ENCODE measurements at places on chromosomes 1 and 21.
A peak's percentile ranks its signal among the peaks of the same experiment; 100 is the strongest.

DNA sequence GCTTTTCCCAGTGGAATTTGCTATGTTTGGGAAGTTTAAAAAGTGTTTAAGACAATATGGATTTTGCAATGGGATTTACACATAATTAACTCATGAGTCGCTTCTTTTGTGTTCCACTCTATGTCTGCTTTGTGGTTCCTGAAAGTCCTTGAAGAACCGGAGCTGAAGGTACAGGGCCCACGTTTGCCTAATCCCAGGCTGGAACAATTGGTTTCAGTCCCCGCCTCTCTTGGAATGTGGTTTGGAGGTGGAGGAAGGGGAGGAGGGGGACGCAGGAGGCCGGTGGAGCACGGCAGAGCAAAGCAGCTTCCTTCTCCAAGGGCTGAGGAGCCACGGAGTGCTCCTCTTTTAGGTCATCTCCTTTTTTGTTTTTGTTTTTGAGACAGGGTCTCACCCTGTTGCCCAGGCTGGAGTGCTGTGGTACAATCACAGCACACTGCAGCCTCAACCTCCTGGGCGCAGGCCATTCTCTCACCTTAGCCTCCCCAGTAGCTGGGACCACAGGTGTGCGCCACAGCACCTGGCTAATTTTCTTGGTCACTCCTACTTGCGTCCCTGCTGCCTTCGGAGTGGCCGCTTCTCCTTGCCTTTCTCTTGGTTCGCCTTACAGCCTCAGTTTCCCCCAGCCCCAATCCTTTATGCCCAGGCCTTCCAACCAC lies 129.5 kb upstream of the ERRFI1 start:
- DNase-seq = no peak

- DNase-seq = no peak
Measured at GRCh38 chr1:197904126-197904787, 1.8 kb downstream of the C1orf53 start.

GRCh38 chr1:108758796-108759195 lies 12.3 kb downstream of the STXBP3 start:
- no peak for DNase-seq

DNA sequence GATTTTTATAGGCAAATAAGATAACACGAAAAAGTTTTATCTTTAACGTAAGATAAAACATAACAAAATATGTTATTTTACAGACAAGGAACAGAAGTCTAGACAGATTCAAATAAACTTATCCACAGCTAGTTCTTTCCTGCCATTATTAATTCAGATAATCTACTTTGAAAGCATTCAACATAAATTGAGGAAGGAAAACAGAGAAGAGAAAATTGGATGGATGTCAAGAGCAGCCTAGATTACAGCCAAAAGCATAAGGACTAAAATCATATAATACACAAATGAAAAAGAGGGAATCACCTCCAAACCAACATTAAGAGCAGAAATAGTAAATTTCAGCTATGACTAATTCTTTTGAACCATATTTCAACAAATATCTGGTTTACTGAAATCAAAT lies 15.5 kb downstream of the TRIM33 start:
- DNase-seq = no peak

DNA sequence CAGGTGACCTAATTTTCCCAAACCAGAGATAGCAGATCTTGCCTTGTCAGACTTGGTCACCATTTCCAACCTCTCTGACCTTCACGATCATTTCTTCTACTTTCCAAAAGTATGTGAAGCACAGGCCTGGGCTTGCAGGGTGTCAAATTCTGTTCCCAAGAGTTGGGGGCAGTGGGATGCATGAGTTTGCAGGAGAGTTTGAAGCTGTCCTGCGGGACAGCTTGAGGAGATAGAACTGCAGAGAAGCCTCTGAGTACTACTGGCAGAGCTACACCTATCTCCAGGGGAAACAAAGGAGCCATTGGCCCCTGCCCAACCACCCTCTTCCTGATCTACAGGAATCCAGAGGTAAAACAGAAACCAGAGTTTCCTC lies 11.3 kb downstream of the TXNIP start:
- DNase-seq = no peak

GRCh38 chr1:236978740-236979139 lies 25.5 kb downstream of the MT1HL1 start:
- DNase-seq = peak; percentile 3
